BJ (cell line): ENCODE measurements at places on chromosomes 13 and 19. TPM values are rescaled to one million over a fixed set of nuclear protein-coding genes. Genes with fewer than 3 reads are reported as not detected.

Gene RCBTB2
- 9.5 and 12.7 TPM in 2 replicates for polyA plus RNA-seq

Gene CYP2A7
- not detected in 2 replicates for polyA plus RNA-seq

Gene ARHGEF18
- polyA plus RNA-seq: 8.6 and 12.7 TPM in 2 replicates

Gene SULT2B1
- polyA plus RNA-seq: 0.25 TPM in 1 of 2 replicates, not detected in the other

Gene NEK3
- 4.8 and 10.1 TPM in 2 replicates for polyA plus RNA-seq

Gene DNAAF3
- 0.39 and 0.51 TPM in 2 replicates for polyA plus RNA-seq

Gene LGALS7
- polyA plus RNA-seq: not detected in 2 replicates

Gene KATNAL1
- polyA plus RNA-seq: 9.1 and 17.0 TPM in 2 replicates

Gene FCAR
- not detected in 2 replicates for polyA plus RNA-seq

Gene SH2D3A
- 0.07 TPM in 1 of 2 replicates, not detected in the other for polyA plus RNA-seq

Gene APLP1
- polyA plus RNA-seq: 6.6 and 11.4 TPM in 2 replicates

Gene DLL3
- 0.71 and 1.0 TPM in 2 replicates for polyA plus RNA-seq

Gene CAPS
- polyA plus RNA-seq: 4.3 and 5.6 TPM in 2 replicates

Gene ZIK1
- 3.9 and 4.9 TPM in 2 replicates for polyA plus RNA-seq

Gene PEG3
- polyA plus RNA-seq: 0.02 and 0.04 TPM in 2 replicates

Gene TMEM145
- polyA plus RNA-seq: 0.07 TPM in 1 of 2 replicates, not detected in the other

Gene DAND5
- not detected in 2 replicates for polyA plus RNA-seq

Gene ZNF556
- not detected in 2 replicates for polyA plus RNA-seq

Gene CCL25
- polyA plus RNA-seq: not detected in 2 replicates

Gene KCNRG
- polyA plus RNA-seq: 1.3 and 1.9 TPM in 2 replicates

Gene OR4F17
- not detected in 2 replicates for polyA plus RNA-seq

Gene NHLRC3
- 6.8 and 12.6 TPM in 2 replicates for polyA plus RNA-seq

Gene CRX
- polyA plus RNA-seq: not detected in 2 replicates

Gene NDFIP2
- polyA plus RNA-seq: 53.8 and 71.5 TPM in 2 replicates

Gene TMPRSS9
- not detected in 2 replicates for polyA plus RNA-seq

Gene PEX11G
- 1.9 and 3.8 TPM in 2 replicates for polyA plus RNA-seq

Gene LMTK3
- 0.04 TPM in 1 of 2 replicates, not detected in the other for polyA plus RNA-seq

Gene NKPD1
- 0.02 and 0.05 TPM in 2 replicates for polyA plus RNA-seq

Gene ZNF583
- polyA plus RNA-seq: 1.5 and 4.4 TPM in 2 replicates

Gene FFAR1
- polyA plus RNA-seq: not detected in 2 replicates

Gene ZNF540
- 0.58 and 0.65 TPM in 2 replicates for polyA plus RNA-seq

Gene IRGC
- not detected in 2 replicates for polyA plus RNA-seq

Gene GAPDHS
- polyA plus RNA-seq: not detected in 2 replicates

Gene CNN1
- polyA plus RNA-seq: 227 and 267 TPM in 2 replicates

Gene ZGLP1
- 1.2 TPM in 2 replicates for polyA plus RNA-seq

Gene ZNF816
- polyA plus RNA-seq: 1.9 and 3.0 TPM in 2 replicates

Gene OR7D2
- polyA plus RNA-seq: not detected in 2 replicates

Gene CFAP97D2
- polyA plus RNA-seq: not detected in 2 replicates

Gene THSD8
- polyA plus RNA-seq: 0.75 and 2.6 TPM in 2 replicates

Gene RAD23A
- polyA plus RNA-seq: 49.2 and 75.1 TPM in 2 replicates

Gene LRFN3
- 0.83 and 1.8 TPM in 2 replicates for polyA plus RNA-seq

Gene B3GNT3
- not detected in 2 replicates for polyA plus RNA-seq

Gene IGFLR1
- polyA plus RNA-seq: 1.1 and 1.9 TPM in 2 replicates
